ENCODE measurements at places on chromosomes 2 and 18.

DNA sequence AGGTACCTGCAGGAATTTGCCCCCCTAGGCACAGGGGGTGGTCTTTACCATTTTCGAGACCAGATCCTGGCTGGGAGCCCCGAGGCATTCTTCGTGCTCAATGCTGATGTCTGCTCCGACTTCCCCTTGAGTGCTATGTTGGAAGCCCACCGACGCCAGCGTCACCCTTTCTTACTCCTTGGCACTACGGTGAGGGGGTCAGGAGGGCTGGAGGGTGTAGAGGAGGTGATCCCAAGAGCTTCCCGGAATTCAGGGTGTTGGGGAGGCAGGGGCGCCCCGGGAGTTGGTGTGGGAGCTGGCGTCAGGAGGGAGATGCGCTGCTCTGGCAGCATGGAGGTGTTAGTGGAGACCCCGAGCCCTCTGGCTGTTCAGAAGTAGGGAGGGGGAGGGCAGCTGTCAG is 3.2 kb downstream of the GMPPA start:
- no peak for DNase-seq

DNA sequence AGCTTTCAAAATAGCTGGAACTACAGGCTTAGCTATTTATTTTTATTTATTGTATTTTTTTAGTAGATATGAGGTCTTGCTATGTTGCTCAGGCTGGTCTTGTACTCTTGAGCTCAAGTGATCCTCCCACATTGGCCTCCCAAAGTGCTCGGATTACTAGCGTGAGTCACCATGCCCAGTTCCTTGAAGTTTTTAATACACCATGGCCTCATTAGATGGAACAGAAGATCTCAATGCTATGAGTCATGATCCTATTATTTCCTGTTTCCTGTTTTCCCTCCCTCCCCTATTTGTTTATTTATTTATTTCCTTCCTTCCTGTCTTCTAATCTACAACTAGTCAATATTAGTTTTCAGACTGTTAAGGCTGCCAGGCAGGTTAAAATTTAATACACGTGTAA is 309.0 kb downstream of the CMPK2 start:
- peak; percentile 41 for DNase-seq

GRCh38 chr2:48479915-48480314 is 50.0 kb upstream of the STON1 start:
- no peak for DNase-seq

GRCh38 chr18:11591957-11592356 is 17.4 kb upstream of the SLC35G4 start:
- no peak for DNase-seq

All from HFF-Myc (cell line).